Myometrial cell (primary cell): ENCODE measurements at places on chromosomes 13 and 19. TPM values are rescaled to one million over a fixed set of nuclear protein-coding genes. Genes with fewer than 3 reads are reported as not detected.

The DPF1 gene
- 2.1 and 3.5 TPM in 2 replicates for total RNA-seq

The PINLYP gene
- total RNA-seq: 11.3 and 19.6 TPM in 2 replicates

The TMC4 gene
- total RNA-seq: not detected in 2 replicates

The DIRAS1 gene
- 0.35 TPM in 1 of 2 replicates, not detected in the other for total RNA-seq

The TPM4 gene
- 1,086 and 1,287 TPM in 2 replicates for total RNA-seq

The TMEM272 gene
- not detected in 2 replicates for total RNA-seq
